ENCODE measurements at places on chromosomes 16 and 17.

DNA sequence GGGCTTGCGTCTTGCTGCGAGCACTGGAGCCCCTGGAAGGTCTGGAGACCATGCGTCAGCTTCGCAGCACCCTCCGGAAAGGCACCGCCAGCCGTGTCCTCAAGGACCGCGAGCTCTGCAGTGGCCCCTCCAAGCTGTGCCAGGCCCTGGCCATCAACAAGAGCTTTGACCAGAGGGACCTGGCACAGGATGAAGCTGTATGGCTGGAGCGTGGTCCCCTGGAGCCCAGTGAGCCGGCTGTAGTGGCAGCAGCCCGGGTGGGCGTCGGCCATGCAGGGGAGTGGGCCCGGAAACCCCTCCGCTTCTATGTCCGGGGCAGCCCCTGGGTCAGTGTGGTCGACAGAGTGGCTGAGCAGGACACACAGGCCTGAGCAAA lies 7.4 kb downstream of the MPG start:
- DNase-seq: no peak

GRCh38 chr17:3963237-3964201 lies 718 bp downstream of the ATP2A3 start:
- no peak for DNase-seq

DNA sequence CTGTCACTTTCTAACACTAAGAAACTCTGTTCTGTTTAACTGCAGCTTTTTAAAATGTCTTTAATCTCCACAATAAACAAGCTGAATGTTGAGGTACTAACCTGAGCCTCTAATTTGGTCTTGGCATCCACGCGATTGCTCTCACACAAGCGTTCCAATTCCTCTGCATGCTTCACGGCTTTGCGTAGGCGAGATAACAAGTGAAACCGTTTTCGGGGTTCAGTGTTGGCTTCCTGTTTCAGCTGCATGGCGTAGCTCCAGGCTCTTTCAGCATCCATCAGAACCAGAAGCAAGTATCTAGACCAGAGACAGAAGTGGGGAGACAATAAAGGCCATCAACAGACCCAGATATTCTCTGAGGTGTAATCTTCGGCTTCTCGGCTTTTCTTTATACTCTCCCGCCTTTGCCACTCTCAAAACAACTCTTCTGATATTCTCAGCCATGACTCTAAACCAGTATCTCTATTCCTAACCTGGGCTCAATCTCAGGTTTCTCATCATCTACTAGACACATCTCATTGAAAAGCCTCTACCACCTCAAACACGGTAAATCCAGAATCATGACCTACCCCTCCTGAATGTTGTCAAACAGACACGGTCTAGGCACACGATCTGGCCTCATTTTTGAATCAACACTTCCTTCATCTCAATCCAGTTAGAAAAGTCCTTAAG lies 8.3 kb downstream of the SRP68 start:
- no peak for DNase-seq

- DNase-seq: no peak
Observed at GRCh38 chr17:16342979-16343378, 10.3 kb downstream of the CENPV start.

DNA sequence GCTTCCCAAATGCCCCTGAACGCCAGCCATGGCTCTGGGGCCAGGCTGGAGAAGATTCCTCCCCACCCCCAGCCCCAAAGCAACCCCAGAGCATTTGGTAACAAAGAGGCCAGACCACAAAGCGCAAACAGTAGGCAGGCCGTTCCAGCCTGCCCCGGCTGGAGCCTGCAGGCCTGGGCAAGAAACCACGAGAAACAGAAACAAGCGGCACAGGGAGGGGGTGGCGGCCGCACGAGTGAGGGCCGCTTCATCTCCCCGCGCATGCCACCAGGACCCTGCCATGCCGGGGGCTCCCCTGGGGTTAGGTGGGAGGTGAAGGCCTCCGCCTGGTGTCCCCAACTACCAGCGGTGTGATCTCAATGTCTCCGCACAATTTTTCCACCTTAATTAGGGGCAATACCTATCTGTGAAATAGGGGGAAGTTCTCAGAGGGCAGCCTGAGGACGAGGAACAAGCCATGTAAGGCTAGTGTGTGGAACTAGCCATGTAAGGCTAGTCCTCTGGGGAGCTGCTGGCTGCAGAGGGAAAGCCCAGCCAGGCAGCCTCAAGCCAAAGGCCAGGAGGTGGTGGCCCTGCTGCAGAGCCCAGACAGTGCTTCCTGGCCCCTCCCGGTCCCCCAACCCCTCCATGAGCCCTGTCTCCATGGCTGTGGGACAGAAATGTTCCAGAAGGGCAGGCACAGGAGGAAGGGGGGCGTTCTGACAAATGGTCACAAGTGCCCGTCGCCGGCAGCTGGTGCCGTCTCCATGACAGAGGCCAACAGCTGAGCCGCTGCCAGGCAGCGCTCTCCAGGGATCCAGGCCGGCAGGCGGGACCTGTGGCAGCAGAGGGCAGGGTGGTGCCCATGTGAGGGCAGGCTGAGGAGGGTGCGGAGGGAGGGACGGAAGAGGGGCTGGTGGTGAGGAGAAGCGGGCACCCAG lies 14.5 kb upstream of the MTSS2 start:
- no peak for DNase-seq

GRCh38 chr16:46718214-46718613 lies 28.8 kb downstream of the ORC6 start:
- DNase-seq: no peak

DNA sequence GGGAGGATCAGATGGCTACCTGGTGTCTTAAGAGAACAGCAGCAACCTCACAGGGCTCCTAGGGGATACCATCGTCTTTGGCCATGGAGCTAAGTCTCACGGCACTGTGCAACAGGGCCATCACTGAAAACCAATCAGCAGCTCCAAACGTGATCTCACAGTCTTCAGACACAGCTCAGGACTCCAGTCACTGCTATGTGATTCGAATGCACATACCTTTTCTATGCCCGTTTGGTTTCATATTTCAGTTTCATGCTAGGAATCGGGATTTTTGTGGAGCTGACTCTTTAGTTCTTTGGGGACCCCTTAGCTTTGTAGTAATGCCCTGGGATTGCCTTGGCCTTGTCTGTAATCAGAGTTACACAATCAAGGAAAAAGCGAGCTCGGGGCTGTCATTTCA lies 162.8 kb upstream of the CDH11 start:
- no peak for DNase-seq

DNA sequence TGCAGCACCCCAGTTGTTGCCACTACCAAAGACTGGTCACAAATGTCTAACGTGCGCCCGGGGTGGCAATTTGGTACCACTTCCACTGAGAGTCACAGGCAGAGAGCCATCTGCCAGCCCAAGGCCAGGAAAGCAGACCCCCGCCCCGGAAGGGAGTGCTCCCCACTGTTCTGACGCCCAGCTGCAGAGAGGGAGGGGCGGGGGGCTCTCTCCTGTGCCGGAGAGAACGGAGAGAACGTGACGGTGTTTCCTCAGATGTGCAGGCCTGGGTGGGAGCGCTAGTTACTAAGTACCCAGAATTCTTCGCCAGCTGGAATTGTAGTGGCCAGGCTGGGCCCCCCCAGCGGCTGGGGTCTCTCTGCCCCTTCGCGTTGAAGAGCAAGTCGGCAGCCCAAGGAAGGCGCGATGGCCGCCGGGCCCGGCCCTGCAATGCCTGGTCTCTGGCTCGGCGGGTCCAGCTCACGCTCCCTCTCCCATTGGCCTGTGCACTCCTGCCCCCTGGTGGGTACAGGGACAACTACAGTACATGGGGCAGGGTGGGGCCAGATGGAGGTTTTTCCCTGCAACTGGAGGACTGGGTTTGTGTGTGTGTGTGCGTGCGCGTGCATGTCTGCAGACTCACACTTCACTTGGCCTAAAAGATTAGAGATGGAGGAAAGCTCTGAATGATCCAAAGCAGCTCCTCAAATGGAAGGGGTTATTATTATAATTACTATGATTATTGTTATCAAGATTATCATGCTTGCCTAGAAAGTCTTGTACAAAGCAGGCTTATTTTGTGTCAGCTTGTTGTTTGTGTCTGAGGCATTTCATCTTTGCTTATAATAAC lies 107.1 kb downstream of the AMFR start:
- DNase-seq: peak; percentile 66

DNA sequence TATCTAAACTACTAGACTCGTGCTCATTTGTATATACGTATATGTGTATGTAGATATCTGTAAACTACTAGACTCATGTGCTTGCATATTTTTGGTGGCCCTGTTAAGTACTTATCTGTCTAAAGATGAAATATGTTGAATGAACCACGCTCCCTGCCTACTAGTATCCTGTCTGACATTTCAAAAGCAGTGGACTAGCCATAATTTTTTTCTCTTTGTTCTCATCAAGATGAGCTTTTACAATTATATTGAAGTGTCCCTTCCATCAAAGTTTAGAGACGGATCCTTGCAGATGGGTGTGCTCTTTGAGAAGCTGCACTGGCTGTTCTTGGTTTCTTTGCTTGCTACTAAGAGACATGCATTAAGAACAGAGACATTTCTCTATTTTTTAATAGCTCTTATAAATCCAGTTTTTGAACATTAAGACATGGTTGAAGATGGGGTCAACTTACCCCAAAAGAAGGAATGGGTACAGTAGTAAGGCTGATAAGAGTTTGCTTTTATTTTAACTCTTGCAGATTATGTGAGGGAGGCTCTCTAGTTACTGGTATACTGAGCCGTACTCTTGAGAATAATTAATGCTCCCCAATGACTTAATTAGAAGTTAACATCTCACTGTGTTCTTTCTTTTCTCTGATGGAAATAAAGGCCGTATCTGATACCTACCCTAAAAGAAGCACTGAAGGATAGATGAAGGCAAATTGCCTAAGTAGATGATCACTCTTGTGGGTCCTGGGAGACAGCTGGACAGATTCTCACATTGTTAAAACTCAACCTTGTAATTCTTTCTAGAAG lies 3.4 kb downstream of the CNTNAP4 start:
- no peak for DNase-seq

- DNase-seq: no peak
Observed at GRCh38 chr17:82802075-82802780, 37.6 kb downstream of the ZNF750 start.

DNA sequence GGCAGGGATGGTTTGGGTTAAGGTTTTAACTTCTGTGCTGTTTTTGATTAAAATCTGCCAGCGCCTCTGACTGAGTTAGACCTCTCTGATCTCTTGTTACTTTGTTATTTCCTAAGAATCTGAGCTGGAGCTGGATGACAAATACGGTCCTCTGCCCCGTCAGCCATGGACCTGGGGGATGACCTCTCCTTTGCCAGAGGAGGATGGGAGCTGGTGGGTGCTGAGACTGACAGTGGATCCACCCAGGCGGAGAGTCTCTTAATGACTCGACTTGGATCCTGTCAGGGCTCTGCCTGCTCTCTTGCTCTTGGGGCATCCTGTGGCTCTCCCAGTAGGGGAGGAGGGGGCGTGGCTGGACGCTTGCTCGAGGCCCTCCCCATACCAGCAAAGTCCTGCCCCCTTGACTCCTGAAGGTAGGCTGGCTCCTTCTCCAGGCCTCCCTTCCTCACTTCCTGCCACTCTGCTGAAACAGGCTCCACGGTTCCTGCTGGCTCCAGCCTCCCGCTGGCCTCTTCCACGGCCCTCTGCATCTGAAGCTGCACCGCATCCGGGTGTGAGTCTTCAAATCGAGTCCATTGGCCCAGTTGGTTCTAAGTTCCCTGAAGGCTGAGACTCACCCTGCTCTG lies 24.8 kb upstream of the MAP3K14 start:
- no peak for DNase-seq

- DNase-seq: no peak
Observed at GRCh38 chr17:28957277-28957991, 6.1 kb upstream of the PHF12 start.

GRCh38 chr17:65324611-65325342 lies 187.6 kb downstream of the RGS9 start:
- no peak for DNase-seq

DNA sequence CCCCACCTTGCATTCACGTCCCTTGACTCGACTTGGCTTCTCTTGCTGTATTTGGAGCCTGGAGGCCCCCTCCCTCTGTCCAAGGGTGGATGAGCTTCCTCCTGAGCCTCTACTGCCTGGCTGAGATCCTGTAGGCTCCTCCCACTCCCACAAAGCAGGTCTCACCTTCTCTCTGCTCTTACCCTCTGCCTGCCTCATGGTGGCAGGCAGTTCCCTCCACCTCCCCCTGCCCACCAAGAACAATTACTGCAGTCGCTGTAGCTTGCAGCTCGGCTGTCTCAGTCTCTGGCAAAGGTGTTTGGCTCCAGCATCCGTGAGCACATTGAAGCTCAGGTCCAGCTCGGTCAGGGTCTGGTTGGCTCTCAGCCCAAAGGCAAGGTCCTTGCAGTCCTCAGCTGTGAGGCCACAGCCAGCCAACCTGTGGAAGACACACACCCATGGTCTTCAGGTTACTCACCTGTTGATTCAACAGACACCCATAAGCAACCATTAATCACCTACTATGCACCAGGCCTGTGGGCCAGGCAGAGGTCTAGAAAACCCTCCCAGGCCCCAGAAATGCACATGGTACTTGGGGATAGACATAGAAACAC lies 42.6 kb downstream of the NLRP1 start:
- DNase-seq: no peak

DNA sequence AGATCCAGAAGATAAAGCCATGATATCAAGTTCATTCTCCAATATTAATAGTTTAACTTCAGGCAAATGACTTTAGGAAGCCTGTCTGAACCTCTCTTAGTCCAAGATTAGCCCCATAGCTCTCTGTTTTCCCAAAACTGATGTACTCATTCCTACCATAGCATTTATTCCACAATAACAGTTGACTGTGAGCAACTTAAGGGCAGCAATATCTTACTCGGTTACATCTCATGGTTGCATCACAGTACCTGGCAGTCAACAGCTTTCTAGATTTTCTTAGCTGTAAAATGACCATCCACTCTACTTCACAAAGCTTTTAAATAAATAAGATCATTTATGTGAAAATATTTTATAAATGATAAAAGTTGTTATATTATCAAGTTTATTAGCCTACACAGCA lies 58.2 kb upstream of the STAC2 start:
- no peak for DNase-seq

DNA sequence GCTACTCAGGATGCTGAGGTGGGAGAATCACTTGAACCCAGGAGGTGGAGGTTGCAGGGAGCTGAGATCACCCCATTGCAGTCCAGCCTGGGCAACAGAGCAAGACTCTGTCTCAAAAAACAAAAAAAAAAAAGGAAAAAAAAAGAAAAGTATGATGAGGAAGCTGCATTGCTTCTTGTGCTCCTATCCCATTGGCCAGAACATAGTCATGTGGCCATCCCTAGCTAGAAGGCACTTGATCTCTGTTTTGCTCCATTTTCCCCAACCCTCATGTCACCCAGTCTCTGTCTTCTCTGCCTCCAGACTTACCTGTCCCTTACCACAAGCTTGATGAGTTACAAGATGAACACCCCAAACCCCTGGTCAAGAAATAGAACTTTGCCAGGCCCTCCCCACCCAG lies 112.7 kb upstream of the TMEM97 start:
- DNase-seq: no peak
